ENCODE measurements at places on chromosomes 12 and 14. TPM values are rescaled to one million over a fixed set of nuclear protein-coding genes. Genes with fewer than 3 reads are reported as not detected.

Gene ALDH2
- 97.5 TPM for polyA plus RNA-seq

Gene COCH
- polyA plus RNA-seq, result 27.6 TPM

Gene IL26
- polyA plus RNA-seq, result not detected

Gene CHGA
- 0.70 TPM for polyA plus RNA-seq

Gene AICDA
- polyA plus RNA-seq, result 0.05 TPM

Gene CLEC4D
- not detected for polyA plus RNA-seq

Gene RNF212B
- polyA plus RNA-seq, result not detected

Gene BICDL1
- polyA plus RNA-seq, result 3.5 TPM

Gene PZP
- not detected for polyA plus RNA-seq

Gene RIN3
- polyA plus RNA-seq, result 17.6 TPM

Gene GLT8D2
- polyA plus RNA-seq, result 0.27 TPM

Gene TAS2R43
- not detected for polyA plus RNA-seq

Gene MYF6
- polyA plus RNA-seq, result not detected

Gene TC2N
- polyA plus RNA-seq, result 0.43 TPM

Gene SELPLG
- 0.65 TPM for polyA plus RNA-seq

Gene MMP14
- polyA plus RNA-seq, result 2.0 TPM

Gene PLBD1
- 6.0 TPM for polyA plus RNA-seq

Gene TCL1B
- polyA plus RNA-seq, result not detected

Gene C1QL4
- 2.8 TPM for polyA plus RNA-seq

Gene BEGAIN
- 3.7 TPM for polyA plus RNA-seq

Gene ADSS1
- polyA plus RNA-seq, result 7.4 TPM

Gene PROX2
- not detected for polyA plus RNA-seq

Gene PMEL
- polyA plus RNA-seq, result 1.0 TPM

Gene TMTC1
- polyA plus RNA-seq, result 0.04 TPM

Gene KRT82
- not detected for polyA plus RNA-seq

Gene NTF3
- polyA plus RNA-seq, result not detected

Gene TMEM119
- polyA plus RNA-seq, result not detected

Gene ACOT4
- 1.6 TPM for polyA plus RNA-seq

Gene ITGA7
- polyA plus RNA-seq, result 1.9 TPM

Gene PRB3
- polyA plus RNA-seq, result not detected

Gene STAB2
- not detected for polyA plus RNA-seq

Gene SAMD15
- polyA plus RNA-seq, result 2.5 TPM

Gene RNF34
- 39.6 TPM for polyA plus RNA-seq

All from A549 (cell line).